ENCODE measurements at places on chromosomes 5 and 9. TPM values are rescaled to one million over a fixed set of nuclear protein-coding genes. Genes with fewer than 3 reads are reported as not detected.
A peak's percentile ranks its signal among the peaks of the same experiment; 100 is the strongest.

The SLC22A4 gene
- 0.59 TPM for total RNA-seq

DNA sequence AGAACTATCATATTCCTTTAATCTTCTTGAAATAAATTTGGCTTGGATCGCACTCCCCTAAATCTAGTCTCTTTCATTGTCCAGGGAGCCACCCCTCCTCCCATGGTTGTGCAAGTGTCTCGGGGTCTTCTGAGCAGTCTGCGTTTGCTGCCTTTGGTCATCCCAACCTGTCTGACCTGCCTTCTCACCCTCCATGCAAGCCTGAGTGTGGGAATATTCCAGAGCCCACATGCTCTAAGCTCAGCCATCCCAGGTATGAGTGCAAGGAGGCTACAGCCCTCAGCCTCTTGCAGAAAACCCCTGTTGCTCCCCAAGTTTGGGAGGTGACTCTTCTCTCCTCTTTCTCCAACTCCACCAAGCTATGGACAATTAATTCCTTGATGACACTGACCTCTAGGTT, 7.7 kb upstream of the CTSL start:
- no peaks in the 10 kb centered on the region for H3K36me3 ChIP-seq
- no peaks in the 10 kb centered on the region for H3K4me1 ChIP-seq
- no peak overlapping the region for H3K4me3 ChIP-seq
- no peak for DNase-seq
- no peaks in the 10 kb centered on the region for H3K27me3 ChIP-seq
- H3K27ac ChIP-seq: no peak overlapping the region

GRCh38 chr5:33330426-33330825, 110.3 kb upstream of the TARS1 start:
- no peak overlapping the region for H3K27ac ChIP-seq
- H3K4me1 ChIP-seq: no peaks in the 10 kb centered on the region
- no peaks in the 10 kb centered on the region for H3K27me3 ChIP-seq
- H3K4me3 ChIP-seq: no peak overlapping the region

DNA sequence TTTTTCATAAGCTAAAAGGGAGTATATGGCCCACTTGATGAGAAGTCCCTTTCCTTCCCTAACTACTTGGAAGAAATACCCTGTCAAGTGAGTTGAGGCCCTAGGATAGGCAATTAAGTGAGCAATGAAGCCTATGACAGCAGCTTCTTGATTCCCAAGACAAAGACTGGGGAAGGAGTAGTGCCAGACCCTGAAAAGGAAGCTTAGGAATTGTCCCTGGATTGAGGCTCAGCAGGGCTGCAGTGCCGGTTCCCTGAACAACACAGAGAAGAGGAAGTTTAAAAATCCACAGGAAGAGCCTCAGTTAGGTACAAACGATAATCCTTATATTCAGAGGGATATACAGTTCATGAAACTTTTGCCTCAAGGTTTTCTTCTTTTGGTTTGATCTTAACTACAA, 61.8 kb upstream of the RAD23B start:
- H3K27ac ChIP-seq: peak overlapping the region; percentile 55
- H3K27me3 ChIP-seq: no peaks in the 10 kb centered on the region
- H3K36me3 ChIP-seq: peaks cover 4% of the 10 kb centered on the region
- no peak for DNase-seq
- H3K4me3 ChIP-seq: peak overlapping the region; percentile 59

The AMBP gene
- 1.9 TPM for total RNA-seq

GRCh38 chr5:168424594-168425323, 61.5 kb upstream of the RARS1 start:
- no peak for DNase-seq
- H3K4me1 ChIP-seq: peaks cover 7% of the 10 kb centered on the region
- H3K27ac ChIP-seq: no peak overlapping the region
- peaks cover 4% of the 10 kb centered on the region for H3K36me3 ChIP-seq
- no peak overlapping the region for H3K4me3 ChIP-seq

DNA sequence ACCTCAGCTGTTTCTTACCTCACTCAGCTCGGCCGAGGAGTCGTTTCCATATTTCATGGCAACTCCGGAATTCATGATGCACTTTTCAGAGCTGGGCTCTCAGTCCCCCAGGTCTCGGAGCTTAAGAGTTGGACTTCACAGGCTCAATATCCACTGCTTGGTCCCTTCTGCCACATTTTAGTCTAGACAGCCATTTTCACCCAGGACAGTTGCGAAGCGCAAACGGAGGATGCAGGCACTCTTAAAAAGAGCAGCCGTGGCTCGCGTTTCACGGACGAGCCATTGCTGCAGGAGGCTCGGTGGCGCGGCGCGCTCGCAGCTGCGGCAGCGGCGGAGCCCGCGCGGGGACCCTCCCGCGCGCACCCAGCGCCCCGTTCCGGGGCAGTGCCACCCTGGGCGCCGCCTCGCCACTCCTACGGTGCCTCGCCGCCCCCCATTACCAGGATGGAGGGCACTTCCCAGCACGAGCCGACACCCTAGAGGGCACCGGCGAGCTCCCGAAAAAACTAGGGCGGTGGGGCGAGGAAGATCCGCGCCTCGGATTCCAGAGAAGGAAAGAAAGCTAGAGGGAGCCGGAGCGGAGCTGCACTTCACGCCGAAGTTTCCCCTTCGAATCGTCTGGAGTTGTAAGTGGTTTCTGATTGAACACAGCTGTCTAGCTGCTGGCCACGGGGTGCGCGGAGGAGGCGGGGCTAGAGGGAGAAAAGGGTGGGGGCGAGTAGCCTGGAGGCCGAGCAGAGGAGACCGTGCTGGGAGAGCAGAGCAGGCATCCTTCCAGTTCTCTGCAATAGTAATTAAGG, 140.3 kb downstream of the TSSK1B start:
- H3K27ac ChIP-seq: peak overlapping the region; percentile 57
- H3K36me3 ChIP-seq: no peaks in the 10 kb centered on the region
- peak; percentile 56 for DNase-seq
- H3K4me1 ChIP-seq: peaks cover 8% of the 10 kb centered on the region
- H3K27me3 ChIP-seq: no peaks in the 10 kb centered on the region

GRCh38 chr9:38301376-38302106, 91.0 kb upstream of the ALDH1B1 start:
- H3K27ac ChIP-seq: no peak overlapping the region
- H3K4me3 ChIP-seq: no peak overlapping the region
- no peaks in the 10 kb centered on the region for H3K4me1 ChIP-seq
- no peaks in the 10 kb centered on the region for H3K36me3 ChIP-seq
- H3K27me3 ChIP-seq: no peaks in the 10 kb centered on the region

The KCNIP1 gene
- total RNA-seq: not detected

DNA sequence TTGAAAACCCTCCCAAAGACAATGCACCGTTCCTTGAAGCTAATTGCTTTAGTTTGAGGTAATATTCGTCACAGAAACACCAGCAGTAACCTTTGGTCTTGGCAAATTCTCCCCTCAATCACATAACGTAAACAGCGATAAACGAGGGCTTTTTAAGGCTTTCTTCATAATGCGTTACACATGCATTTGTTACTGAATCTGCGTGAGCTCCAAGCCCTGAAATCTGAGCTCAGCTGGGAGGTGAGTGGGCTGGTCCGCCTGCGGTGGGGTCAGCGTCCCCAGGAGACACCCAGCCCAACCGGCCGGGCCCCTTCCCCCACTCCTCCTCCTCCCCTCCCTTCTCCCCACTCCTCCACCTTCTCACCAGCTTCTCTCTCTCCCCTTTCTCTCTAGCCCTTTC, 91.1 kb downstream of the BARX1 start:
- no peak overlapping the region for H3K27ac ChIP-seq
- DNase-seq: no peak
- H3K4me1 ChIP-seq: no peaks in the 10 kb centered on the region
- no peaks in the 10 kb centered on the region for H3K27me3 ChIP-seq
- no peaks in the 10 kb centered on the region for H3K36me3 ChIP-seq

- H3K27ac ChIP-seq: peak overlapping the region; percentile 85
- H3K27me3 ChIP-seq: no peaks in the 10 kb centered on the region
- H3K36me3 ChIP-seq: no peaks in the 10 kb centered on the region
- H3K4me3 ChIP-seq: no peak overlapping the region
- peaks cover 22% of the 10 kb centered on the region for H3K4me1 ChIP-seq
Observed at GRCh38 chr9:137055385-137056364, 1.8 kb upstream of the ENTPD2 start.

The PCDHB4 gene
- total RNA-seq: not detected

DNA sequence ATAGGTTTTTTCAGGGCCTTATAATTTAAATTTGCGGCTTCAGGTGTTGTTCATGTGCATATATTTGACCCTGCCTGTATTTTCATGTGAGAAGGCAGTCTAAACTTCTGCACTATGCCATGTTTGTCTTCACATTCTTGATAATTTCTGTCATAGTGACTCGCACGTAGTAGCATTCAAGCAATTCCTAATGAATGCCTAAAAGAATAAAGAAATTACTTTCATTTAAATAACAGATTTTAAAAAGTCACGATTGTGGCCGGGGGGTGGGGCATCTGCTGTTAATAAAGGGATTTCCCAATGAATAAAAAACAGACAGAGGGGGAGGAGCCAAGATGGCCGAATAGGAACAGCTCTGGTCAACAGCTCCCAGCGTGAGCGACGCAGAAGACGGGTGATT, 318.0 kb downstream of the ADAMTS6 start:
- DNase-seq: no peak
- no peak overlapping the region for H3K27ac ChIP-seq
- H3K27me3 ChIP-seq: no peaks in the 10 kb centered on the region
- H3K4me1 ChIP-seq: no peaks in the 10 kb centered on the region
- no peaks in the 10 kb centered on the region for H3K36me3 ChIP-seq
- H3K4me3 ChIP-seq: no peak overlapping the region

DNA sequence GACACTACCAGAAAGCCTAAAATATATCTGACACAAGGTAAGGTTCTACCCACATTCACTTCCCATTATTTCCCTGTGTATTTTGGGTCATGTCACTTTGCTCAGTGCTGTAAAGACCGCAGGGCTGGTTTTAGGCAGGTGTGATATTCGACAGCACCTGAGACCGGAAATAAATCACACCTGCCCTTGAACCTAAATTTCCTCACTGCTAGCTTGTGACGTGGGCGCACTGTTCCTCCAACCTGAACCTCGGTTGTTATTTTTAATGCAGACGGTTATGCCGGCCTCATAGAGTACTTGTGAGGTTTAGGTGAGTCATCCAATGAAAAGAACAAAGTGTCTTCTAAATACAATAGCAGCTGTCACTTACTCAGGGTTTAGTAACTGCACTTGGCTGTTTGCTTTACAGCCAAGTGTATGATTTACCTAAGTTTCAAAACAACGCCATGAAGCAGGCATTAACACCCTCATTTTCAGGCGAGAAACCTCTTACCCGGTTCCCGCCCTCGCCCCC, 20.7 kb upstream of the ZNF782 start:
- H3K4me3 ChIP-seq: peak overlapping the region; percentile 63
- peaks cover 26% of the 10 kb centered on the region for H3K4me1 ChIP-seq
- no peaks in the 10 kb centered on the region for H3K36me3 ChIP-seq
- H3K27ac ChIP-seq: peak overlapping the region; percentile 32

The IFNA5 gene
- not detected for total RNA-seq

- DNase-seq: no peak
- no peak within 1 kb of the TSS for H3K4me3 ChIP-seq
- H3K27ac ChIP-seq: no peak within 1 kb of the TSS
- peaks cover 5% of the 10 kb centered on the region for H3K4me1 ChIP-seq
- H3K36me3 ChIP-seq: no peaks in the 10 kb centered on the region
Observed at GRCh38 chr5:177357459-177358351, at the start of gene RGS14. RGS14 (plus strand) TSS chr5:177357924; CDS start chr5:177358025, 101 bp downstream.

The HSD17B3 gene
- 0.37 TPM for total RNA-seq

The MUSK gene
- not detected for total RNA-seq

- H3K4me1 ChIP-seq: no peaks in the 10 kb centered on the region
- H3K27me3 ChIP-seq: no peaks in the 10 kb centered on the region
- H3K4me3 ChIP-seq: no peak overlapping the region
Observed at GRCh38 chr9:38110476-38110875, 41.4 kb upstream of the SHB start.

The DBN1 gene
- total RNA-seq: 144 TPM

- DNase-seq: no peak
- H3K4me1 ChIP-seq: no peaks in the 10 kb centered on the region
- H3K36me3 ChIP-seq: no peaks in the 10 kb centered on the region
- no peak overlapping the region for H3K27ac ChIP-seq
- H3K4me3 ChIP-seq: no peak overlapping the region
Observed at GRCh38 chr9:14412775-14413174, 98.8 kb upstream of the NFIB start.

The PCDHB8 gene
- not detected for total RNA-seq

- peaks cover 2% of the 10 kb centered on the region for H3K4me1 ChIP-seq
- H3K36me3 ChIP-seq: no peaks in the 10 kb centered on the region
- no peak overlapping the region for H3K27ac ChIP-seq
- no peak for DNase-seq
Observed at GRCh38 chr9:27432308-27432707, 91.8 kb upstream of the IFNK start.

DNA sequence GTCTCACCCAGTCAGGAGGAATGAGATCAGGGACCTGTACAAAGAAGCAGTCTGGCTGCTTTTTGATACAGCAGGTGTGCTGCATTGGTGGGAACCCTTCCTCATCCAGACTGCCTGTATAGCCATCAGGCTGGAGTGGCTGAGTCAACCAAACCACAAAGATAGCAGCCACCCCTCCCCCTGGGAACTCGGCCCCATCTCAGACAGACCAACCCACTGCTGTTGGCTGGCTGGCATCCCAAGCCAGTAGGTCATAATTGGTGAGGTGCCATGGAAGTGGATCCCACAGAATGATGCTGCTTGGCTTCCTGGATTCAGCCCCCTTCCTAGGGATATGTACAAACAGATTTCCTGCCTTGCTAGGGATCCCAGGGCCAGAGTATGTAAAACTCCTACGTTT, 60.9 kb downstream of the YTHDC2 start:
- no peak for DNase-seq
- H3K27me3 ChIP-seq: no peaks in the 10 kb centered on the region
- no peak overlapping the region for H3K4me3 ChIP-seq

The FAM78A gene
- total RNA-seq: 3.4 TPM

The PHYHD1 gene
- total RNA-seq: 0.32 TPM

The FOXD4 gene
- total RNA-seq: 2.8 TPM

- no peak overlapping the region for H3K4me3 ChIP-seq
- peaks cover 45% of the 10 kb centered on the region for H3K4me1 ChIP-seq
- no peaks in the 10 kb centered on the region for H3K27me3 ChIP-seq
- H3K27ac ChIP-seq: no peak overlapping the region
Observed at GRCh38 chr5:141843156-141843927, 34.9 kb downstream of the PCDH1 start.

DNA sequence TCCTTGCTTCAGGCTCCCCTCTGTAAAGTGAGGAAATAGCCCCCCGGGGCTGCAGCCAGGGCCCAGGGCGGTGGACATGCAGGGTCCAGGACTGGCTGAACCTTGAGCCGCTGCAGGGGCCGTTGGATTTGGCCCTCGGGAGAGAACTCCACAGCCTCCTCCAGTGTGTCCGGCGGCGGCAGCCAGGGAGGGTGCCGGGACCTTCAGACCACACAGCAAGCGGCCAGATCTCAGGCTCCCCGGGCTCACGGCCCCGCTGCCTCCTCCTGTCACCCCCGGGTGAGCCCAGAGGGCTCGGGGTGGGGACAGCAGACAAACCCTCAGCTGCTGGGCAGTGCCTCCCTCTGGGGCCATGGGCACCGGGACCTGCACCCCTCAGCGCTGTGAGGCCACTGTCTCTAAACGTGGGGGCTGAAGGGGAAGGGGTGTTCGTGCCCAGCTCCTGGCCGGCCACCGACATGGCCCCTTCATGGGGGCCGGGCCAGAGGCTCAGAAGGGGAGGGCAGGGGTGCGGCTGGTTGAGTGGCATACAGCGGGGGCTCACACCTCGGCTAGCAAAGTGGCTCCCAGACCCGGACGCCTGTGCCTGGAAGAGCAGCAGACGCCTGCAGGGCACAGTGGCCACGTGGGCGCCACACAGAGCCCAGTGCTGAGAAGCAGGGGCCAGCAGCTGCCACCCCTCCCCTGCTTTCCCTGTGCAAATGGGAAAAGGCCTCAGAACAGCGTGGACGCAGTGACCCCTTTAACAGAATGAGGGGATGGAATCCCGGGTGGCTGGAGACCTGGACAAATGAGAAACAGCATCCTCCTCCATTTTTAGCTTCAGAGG, 19.7 kb downstream of the SLC9A3 start:
- no peaks in the 10 kb centered on the region for H3K4me1 ChIP-seq
- no peaks in the 10 kb centered on the region for H3K36me3 ChIP-seq
- H3K27me3 ChIP-seq: no peaks in the 10 kb centered on the region
- DNase-seq: no peak
- H3K4me3 ChIP-seq: no peak overlapping the region
